ENCODE measurements at places on chromosomes 6 and 20. TPM values are rescaled to one million over a fixed set of nuclear protein-coding genes. Genes with fewer than 3 reads are reported as not detected.

Gene BTN2A1
- total RNA-seq: 62.8 TPM

Gene TMEM217
- total RNA-seq: 1.4 TPM

Gene TNFRSF21
- total RNA-seq: 0.19 TPM

Gene PSORS1C2
- total RNA-seq: not detected

Gene CFAP61
- not detected for total RNA-seq

Gene PRR18
- not detected for total RNA-seq

Gene OXT
- not detected for total RNA-seq

Gene SLA2
- 28.7 TPM for total RNA-seq

- no peak for DNase-seq
Measured at GRCh38 chr20:24825591-24825990, 123.5 kb upstream of the CST7 start.

- no peak for DNase-seq
Measured at GRCh38 chr6:1004885-1005630, 306.8 kb upstream of the FOXQ1 start.

GRCh38 chr20:25007491-25008305 is 15.1 kb upstream of the APMAP start:
- DNase-seq: no peak

DNA sequence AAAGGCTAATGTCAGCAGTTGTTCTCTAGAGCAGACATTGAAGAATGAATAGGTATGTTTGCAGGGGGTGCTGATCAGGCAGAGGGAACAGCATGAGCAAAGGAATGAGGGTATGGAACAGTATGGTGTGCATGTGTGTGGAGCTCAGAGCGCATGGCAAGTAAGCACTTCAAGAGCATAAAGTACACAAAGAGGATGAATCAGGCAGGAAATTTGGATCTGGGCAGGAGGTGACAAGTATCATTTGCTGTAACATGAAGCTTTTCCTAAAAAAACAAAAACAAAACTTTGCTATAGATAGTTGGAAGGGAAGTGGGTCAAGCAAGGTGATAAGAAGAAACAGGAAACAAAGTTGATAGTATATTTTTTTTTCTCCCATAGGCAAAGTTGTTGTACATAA is 746.8 kb downstream of the HDGFL1 start:
- DNase-seq: no peak

DNA sequence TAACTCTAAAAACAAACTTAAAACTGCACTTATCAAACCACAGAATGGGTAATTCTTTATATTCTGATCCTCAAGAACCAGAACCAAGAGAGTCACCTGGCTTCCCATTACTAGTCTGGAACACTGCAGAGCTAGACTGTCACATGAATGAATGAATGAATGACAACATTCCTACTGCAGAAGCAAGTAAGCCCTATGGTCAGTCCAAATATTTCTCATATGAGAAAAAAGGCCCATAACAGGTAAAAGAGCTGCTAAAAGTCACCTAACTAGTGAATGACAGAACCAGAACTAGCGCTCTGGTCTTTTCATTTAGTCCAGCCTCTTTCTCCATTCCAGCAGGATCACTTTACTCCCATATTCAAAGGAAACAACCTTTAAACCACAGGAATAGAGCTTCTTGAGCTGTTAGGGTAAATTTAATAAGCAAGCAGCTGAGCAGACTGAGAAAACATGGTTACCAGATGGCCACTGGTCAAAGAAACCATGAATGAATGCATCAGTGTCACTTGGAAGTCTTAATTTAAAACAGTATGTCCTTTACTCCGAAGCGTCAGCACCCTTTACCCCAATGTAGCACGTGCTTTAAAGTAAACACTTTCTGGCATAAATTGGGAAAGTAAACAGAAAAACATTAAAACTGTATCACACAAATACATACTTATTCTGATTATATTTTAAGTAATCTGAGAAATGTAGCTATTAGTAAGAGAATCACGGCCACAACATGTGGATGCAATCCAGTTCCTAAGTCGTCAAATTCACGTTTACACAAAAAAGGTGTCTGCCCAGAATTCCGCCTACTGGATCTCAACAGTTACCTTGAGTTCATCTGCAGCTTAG is 1.4 kb downstream of the PREP start:
- DNase-seq: no peak

DNA sequence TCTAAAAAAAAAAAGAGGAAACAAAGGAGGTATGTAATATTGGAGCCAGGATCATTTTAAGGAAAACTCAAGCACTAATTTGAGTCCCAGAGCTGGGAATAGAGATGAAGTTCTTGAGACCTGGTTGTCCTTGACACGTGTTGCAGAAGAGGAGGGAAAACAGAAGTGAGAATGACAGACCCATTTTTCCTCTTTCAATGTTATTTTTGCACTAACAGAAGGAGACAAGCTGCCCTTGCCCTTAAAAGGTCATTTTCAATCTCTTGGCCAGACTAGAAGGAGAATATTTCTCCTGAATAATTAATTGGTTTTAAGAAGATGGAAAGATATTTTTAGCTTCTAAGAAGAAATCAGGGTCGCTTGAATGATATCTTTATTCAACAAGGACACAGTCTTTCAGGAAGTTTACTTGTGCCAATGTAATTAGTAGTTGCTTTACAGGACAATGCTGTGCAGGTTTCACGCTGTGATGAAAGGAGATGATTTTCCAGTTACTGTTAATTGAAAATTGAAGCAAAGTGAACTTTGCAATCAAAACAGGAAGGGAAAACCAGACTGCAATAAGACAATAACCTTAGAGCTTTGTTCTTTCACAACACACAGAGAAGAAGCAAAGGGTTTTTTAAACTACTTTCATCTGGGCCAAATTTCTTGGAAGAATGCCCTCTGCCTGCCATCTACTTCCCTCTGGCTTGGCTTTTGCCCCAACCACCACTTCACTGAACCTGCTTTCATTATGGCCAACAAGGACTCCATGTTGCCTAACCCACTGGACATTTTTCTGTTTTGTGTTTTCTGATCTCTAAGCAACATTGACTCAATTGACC is 107.8 kb upstream of the SHLD1 start:
- no peak for DNase-seq

GRCh38 chr6:134389129-134389528 is 71.2 kb upstream of the SGK1 start:
- DNase-seq: no peak

- no peak for DNase-seq
Measured at GRCh38 chr6:137697267-137697938, 169.7 kb upstream of the TNFAIP3 start.

- DNase-seq: no peak
Measured at GRCh38 chr6:113732384-113732966, 124.7 kb upstream of the MARCKS start.

DNA sequence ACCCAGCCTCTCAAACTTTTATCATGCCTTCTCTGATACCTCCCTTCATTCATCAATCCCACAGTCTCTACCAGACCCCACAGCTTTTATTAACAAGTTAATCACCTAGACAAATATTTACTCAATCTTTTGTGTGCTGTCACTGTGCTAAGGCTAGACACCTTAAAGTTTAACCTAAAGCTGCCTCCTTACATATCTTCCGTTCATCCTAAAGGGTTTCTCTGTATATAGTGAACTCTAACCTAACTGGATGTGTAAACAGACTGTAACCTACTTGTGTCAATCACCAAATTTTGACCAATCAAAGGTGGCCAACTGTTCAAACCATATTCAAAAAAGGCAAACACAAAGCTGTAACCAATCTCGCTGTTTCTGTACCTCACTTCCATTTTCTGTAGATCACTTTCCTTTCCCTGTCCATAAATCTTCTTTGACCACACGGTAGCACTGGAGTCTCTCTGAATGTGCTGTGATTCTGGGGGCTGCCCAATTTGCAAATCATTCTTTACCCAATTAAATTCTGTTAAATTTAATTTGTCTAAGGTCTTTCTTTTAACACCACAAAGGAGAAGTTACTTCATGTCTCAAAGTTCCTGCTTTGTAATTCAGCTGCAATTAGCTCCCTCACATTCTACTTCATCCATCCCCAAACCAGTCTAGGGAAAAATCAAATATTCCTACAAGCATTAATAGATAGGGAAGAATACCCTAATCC is 72.5 kb downstream of the ARHGAP18 start:
- DNase-seq: no peak

DNA sequence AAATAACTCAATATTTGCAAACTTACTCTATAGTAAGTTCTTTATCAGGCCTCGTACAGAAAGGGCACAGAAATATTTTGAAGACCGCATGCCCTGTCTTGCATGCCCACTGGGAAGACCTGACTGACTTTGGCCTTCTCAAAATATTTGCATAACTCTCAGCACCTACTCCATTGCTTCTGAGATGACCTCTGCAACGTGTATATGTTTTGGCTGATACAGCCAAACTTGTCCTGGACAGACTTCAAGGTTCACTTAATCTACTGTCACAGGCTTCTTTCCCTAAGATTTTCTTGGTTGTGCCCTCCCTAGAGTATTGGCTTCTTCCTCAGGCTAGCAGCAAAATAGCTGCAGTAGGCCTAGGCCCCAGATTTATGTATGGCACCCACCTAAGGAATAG is 21.5 kb upstream of the SERINC3 start:
- DNase-seq: no peak

DNA sequence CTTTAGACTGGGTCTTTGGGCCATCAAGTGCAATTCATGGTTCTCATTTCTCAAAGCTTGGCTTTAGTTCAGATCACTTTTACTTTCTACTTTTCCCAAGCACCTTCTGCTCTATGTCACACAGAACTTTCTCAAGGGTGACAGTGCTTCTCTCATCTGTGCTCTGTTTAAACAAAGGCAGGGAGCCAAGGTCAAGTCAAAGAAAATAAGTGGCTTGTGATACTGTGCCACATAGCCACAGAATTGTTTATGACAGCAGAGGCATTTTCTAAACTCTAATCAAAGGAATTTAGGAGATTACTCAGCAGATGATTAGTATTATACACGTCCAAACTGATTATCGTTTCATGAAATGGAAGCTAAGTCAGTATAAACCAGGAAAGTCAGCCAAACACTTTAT is 348.0 kb downstream of the HDGFL1 start:
- DNase-seq: no peak

DNA sequence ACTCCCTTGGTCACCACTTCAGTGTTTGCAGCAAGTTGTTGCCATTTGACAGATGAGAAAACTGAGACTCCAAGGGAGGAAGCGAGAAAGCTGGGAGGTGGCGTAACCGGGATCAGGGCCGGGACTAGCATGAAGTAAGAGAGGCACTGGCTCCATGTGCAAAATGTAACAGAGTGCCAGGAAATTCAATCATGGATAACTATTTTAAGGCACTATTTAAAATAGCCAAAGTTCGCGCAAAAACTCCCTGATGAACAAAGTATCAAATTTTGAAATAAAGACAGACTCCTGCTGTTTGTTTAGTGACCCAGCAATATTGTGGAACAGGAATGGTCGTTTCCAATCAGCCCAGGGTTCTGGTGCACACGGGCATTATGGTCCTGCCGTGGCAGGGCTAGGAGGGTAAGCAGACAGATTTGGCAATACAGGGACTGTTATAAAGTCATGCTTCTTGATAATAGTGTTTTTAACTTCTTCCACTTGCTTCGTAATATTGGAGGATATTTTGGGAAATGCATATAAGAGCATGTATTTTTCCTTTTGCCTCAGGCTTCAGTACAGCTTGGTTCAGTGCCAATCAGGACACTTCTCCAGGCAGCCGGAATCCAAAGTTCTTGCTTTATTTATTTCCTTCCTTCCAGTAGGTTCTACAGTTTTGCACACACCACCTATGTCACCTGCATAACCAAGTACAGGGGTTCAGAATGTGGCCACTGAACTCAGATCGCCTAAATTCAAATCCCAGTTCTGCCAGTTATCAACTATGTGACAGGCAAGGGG is 141.6 kb downstream of the EYA2 start:
- no peak for DNase-seq

GRCh38 chr6:161548713-161549296 is 274.9 kb upstream of the AGPAT4 start:
- no peak for DNase-seq

- DNase-seq: no peak
Measured at GRCh38 chr6:112178846-112179245, 75.5 kb downstream of the LAMA4 start.

- DNase-seq: no peak
Measured at GRCh38 chr6:140052736-140053729, 678.6 kb upstream of the CITED2 start.

GRCh38 chr20:58583586-58583985 is 67.5 kb upstream of the STX16 start:
- no peak for DNase-seq

- DNase-seq: no peak
Measured at GRCh38 chr6:14656078-14656521, 538.5 kb downstream of the CD83 start.

DNA sequence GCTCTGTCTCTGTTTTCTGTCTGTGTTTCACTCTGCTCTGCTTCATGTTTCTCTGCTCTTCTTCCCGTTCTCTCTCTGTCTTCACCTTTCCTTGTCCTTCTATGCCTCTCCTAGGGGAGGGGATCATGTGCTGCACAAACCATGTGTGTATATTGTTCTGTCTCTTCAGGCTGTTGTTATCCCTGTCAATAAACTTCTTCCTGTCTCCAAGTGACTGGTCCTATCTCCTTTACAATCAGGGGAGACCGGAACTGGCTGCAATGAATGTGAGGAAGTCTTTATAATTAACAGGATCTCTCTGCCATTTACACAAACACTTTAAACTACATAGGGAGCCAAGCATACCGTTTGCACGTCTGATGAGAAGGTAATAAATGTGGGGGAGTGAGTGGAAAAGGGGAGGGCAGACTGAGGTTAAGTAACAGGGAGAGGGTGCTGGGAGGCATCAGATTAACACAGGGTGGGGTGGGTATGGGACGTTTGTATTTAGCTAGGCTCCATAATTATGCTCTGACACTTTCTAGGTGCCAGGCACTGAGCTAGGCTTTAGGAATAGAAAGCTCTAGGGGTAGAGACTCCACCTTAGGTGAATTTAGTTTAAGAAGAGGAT is 626.1 kb downstream of the DHX35 start:
- DNase-seq: no peak

- DNase-seq: no peak
Measured at GRCh38 chr6:150118627-150119026, 24.2 kb upstream of the PPP1R14C start.

GRCh38 chr20:21710863-21711431 is 5.5 kb downstream of the PAX1 start:
- DNase-seq: no peak

- DNase-seq: no peak
Measured at GRCh38 chr20:48773837-48774418, 53.9 kb downstream of the PREX1 start.

- DNase-seq: no peak
Measured at GRCh38 chr6:167553736-167554119, 228.8 kb downstream of the TTLL2 start.

GRCh38 chr6:131791476-131791875 is 16.3 kb upstream of the ENPP1 start:
- no peak for DNase-seq

- DNase-seq: no peak
Measured at GRCh38 chr6:3398755-3399696, 57.8 kb downstream of the SLC22A23 start.

- no peak for DNase-seq
Measured at GRCh38 chr20:40710603-40711002, 21.6 kb upstream of the MAFB start.
